ENCODE measurements at places on chromosomes 7 and 10.

GRCh38 chr10:15505329-15505728, 134.2 kb upstream of the FAM171A1 start:
- no peak for DNase-seq

GRCh38 chr10:74685564-74685963, 140.8 kb upstream of the KAT6B start:
- no peak for DNase-seq

- DNase-seq, result no peak
Observed at GRCh38 chr10:45555795-45556194, 116.8 kb downstream of the ZFAND4 start.

DNA sequence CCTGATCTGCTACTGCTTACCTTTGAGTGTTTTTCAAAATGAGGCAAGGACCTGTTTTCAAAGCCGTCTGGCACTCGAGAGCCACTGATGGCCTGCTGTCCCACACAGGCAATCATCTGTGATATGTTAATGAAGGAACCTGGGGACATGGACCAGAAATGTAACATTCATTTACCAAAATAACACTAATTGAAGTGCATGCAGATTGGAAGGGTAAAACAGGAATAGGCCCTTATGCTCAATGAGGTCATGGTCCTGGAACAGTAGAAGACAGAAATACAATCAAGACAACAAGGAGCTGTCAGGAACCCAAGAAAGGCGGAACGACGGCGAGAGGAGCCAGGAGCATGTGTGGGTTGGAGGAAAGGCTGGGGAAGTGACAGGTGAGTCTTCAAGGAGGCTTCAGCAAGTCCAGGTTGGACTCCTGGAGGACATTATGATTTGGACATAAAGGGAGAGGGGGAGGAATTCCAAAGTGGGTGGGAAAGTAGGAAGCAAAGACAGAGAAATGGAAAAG, 28.3 kb downstream of the POLR3A start:
- no peak for DNase-seq

GRCh38 chr7:2063563-2064260, 169.0 kb downstream of the MAD1L1 start:
- no peak for DNase-seq

- DNase-seq, result no peak
Observed at GRCh38 chr7:33152087-33152486, 22.7 kb downstream of the BBS9 start.

GRCh38 chr7:107972075-107972482, 30.9 kb downstream of the LAMB1 start:
- DNase-seq, result no peak

DNA sequence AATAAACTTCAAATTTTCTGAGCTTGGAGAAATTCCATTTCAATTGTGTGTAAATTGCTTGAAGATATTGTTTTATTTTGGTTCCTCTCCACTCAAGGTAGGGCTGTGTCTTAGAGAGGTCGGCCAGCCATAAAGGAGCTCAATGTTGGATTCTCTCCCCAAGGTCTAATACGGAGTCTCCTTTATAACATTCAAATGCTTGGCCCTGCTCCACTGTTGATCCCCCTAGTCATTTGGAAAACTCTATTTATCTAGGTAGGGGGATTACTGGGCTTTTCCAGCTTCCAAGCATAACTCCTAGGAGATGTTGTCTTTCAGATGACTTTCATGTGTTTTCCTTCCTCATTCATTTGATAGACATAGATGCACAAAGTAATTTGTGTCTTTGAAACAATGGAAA, 170.9 kb downstream of the LRMDA start:
- DNase-seq, result no peak

- DNase-seq, result no peak
Observed at GRCh38 chr10:96125142-96125515, 5.0 kb upstream of the ZNF518A start.

DNA sequence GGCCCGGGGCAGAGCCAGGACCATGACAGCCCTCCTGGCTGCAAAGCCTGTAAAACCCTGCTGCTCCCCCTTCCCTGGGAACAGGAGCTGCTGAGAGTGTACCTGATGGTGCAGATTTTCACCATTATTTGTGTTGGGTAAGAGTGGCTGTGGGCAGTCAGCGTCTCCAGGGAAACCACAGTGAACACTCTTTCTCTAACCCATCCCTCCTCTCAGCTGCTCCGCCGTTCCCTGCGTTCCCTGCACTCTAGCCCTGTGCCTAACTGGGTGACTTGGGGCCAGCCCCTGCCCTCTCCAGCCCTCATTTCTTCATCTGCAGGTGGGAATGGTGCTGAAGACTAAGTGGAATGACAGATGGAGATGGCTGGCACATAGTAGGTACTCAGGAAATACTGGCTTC, 75.9 kb upstream of the PCBD1 start:
- DNase-seq, result no peak

GRCh38 chr10:69318867-69319727, 40.8 kb downstream of the HK1 start:
- DNase-seq, result no peak

GRCh38 chr7:51251290-51251689, 65.3 kb downstream of the COBL start:
- DNase-seq, result no peak

GRCh38 chr10:133058331-133059092, 29.2 kb upstream of the ADGRA1 start:
- no peak for DNase-seq

DNA sequence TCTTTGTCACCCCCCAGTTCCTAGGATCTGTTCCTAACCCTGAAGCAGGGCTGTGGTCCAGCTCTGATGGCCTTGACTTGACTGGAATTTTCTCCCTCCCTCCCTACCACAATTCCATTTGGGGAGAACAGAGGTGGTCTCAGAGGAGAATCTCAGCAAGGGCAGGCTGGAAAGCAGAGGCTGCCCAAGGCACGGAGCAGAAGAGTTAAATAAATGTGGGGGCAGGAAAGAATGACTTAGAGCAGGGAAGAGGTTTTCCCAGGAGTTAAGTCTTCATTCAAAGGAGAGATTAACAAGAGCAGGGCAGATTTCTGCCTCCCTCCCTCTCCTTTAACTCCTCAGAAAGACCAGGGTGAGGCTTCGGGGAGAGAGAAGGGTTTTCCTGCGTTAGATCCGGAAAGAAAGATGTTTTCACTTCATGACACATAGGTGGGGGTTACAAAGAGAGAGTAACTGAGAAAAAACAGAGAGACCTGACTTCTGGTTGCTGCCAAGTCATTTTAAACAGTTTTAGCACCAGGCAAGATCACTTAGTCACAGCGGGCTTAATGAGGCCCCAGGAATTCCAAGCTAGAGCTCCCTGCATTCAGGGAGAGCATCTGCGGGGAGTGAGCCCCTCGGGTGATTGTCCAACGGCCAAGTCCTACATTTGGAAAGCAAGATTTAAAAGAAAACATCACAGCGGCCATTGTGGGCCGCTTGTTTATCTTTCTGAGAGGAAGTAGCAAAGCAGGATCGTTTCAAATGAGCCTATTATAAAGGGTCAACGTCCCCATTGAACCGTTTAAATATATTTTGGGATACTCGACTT, 78.7 kb downstream of the ARHGAP22 start:
- no peak for DNase-seq

Data from activated naive CD4-positive, alpha-beta T cell (primary cell).